ENCODE measurements at places on chromosomes 4 and X.

- DNase-seq: no peak
These were observed 481 bp downstream of the UTP3 start for GRCh38 chr4:70688795-70689231.

GRCh38 chrX:152898442-152898841 is 575 bp downstream of the ZNF185 start:
- DNase-seq: no peak

DNA sequence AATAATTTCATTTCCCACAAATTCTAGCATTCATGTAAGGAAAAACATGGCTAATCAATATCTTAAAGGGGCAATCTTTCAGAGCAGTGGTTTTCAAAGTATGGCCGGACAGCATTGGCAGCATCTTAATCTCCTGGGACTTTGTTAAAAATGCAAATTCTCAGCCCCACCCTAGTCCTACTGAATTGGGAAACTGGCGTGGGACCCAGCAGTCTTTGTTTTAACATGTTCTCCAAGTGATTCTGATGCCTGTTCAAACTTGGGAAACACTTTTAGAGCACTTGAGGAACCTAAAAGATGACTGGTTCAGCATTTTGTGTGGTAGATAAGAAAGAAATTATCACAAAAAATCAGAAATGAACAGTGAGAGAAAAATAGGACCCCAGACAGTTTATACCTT is 65.7 kb downstream of the ZFX start:
- no peak for DNase-seq

DNA sequence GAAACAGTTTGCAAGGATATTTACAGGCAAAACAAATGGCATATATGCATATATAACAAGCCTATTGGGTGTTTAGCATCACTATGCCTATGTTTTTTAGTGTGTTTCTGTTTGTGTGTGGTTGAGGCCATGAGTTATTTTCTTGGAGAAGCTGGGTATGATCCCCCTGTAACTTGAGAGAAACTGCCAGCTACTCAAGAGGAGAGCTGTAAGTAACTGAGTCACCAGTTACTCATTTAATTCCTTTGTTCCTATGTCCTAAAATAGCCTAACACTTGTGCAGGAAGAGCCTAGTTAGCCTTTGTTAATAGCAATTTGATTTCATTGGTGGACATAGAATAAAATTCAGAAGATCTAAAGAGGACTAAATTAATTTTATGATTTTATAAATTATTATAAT is 79.1 kb downstream of the PWWP3B start:
- DNase-seq: no peak

- no peak for DNase-seq
These were observed 316.6 kb upstream of the BOD1L1 start for GRCh38 chr4:13944095-13944511.

GRCh38 chr4:85149676-85150075 is 183.2 kb upstream of the WDFY3 start:
- DNase-seq: no peak

GRCh38 chr4:8000247-8000646 is 60.6 kb upstream of the AFAP1 start:
- no peak for DNase-seq

- DNase-seq: no peak
These were observed 1.4 kb downstream of the AFAP1 start for GRCh38 chr4:7938266-7938608.

DNA sequence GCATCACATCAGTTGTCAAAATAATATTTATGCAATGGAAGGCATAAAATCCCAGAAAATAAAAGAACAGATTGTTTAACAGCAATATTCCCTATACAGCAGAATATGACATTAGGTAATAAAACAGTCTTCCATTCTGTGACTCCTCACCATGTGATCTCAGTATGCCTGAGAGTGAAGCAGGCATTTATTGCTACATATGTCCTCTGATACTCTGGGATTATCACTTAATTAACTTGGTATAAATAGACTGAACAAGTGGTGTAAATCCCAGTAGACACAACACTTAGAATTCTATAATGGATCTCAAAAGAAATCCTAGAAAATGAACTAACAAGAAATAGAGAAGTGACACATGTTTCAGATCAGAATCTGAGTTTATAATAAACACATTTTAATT is 841.3 kb downstream of the PDHA2 start:
- DNase-seq: no peak

DNA sequence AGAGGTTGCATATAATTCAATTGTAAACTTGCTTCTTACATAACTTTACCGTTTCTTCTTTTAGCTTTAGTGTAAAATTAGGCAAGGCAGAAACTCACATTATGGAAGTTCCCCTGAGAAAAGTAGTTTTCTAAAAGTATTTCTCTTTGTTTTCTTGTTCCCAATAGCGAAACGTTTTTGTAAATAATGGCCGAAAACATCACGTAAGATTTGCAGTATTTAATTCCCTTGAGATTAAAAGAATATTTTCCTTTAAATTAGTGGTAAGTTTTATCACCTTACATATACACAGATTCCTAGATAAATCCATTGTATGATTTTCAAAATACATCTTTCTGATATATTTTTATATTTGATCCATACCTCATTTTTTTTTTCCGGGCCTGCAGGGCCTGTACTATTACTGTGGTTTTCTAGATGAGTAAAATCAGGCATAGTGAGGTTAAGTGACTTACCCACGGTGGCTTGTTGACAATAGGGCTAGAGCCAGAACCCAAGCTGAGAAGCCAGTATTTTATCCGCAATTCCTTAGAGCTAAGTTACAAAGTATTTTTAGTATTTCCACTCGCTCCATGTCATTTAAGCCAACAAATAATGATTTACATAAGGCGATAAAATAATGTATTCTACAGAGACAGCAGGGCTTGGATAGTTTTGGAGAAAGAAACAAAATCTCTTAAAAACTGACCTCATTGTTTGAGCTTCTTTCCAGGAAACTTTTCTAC is 82.2 kb upstream of the VEGFC start:
- DNase-seq: no peak

- DNase-seq: no peak
These were observed 94.8 kb upstream of the SMIM10 start for GRCh38 chrX:134895805-134896581.

DNA sequence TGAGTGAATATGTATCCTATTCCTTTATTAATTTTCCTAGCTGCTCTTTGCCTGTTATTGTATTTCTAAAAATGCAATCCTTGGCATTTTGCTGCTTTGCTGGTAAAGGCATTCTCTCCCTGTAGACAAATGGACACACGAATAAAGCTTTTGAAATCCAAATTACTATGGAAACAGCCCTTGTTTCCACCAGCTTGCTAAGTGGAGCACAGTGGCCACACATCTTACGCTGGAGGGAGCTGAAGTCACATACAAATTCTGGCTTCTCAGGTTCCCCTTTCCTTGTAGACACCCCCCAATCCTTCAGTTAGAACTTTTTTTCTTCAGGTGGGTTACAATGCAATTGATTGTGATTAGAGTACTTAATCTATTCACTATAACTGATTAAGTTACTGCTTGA is 66.2 kb downstream of the AGA start:
- no peak for DNase-seq

GRCh38 chr4:166895771-166896170 is 338.5 kb downstream of the SPOCK3 start:
- DNase-seq: no peak

GRCh38 chrX:106177106-106177981 is 9.2 kb downstream of the PWWP3B start:
- DNase-seq: no peak

DNA sequence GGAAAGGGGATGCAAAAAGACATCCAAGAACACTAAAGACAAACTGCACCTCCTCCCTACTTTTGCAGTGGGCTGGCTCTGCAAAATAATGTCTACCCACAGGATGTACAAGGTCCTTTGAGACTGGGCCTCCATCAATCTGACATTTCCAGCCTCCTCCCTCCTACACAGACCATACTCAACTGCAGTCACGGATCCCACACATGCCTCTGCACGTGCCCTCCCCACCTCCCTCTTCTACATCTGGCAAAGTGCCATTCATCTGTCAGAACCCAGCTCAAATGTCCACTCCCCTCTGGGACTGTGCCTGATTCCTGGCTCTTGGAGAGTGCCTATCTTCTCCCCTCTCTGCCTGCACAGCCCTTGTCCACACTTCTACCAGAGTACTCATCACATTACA is 50.3 kb downstream of the CHRDL1 start:
- no peak for DNase-seq

Data from effector memory CD4-positive, alpha-beta T cell (primary cell).